NCI-H2227 treated with DMSO at 0.1 percent for 48 hours (cell line): ENCODE measurements at places on chromosomes 1 and 21.
A peak's percentile ranks its signal among the peaks of the same experiment; 100 is the strongest.

- no peak for DNase-seq
These were observed 84.4 kb upstream of the HOOK1 start for GRCh38 chr1:59730302-59730701.

DNA sequence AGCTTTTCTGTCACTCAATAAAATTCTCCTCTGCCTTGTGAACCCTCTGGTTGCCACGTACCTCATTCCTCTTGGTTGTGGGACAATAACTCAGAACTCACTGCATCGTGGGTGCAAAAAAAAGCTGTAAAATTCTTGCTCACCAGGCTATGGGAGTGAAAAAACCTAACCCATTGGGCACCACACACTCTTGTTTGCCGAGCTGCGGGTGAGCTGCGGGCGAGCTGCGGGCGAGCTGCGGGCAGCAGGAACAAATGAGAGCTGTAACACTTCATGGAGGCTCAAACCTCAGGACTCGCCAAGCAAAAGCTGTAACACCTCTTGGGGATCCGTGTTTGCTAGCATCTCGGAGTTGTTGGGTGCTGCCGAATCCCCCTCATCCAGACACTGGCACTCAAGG is 641.3 kb upstream of the CHRM3 start:
- DNase-seq: no peak

GRCh38 chr1:151001602-151002001 is 5.1 kb downstream of the MINDY1 start:
- no peak for DNase-seq

- DNase-seq: no peak
These were observed 20.8 kb downstream of the EYA3 start for GRCh38 chr1:28067523-28068090.

DNA sequence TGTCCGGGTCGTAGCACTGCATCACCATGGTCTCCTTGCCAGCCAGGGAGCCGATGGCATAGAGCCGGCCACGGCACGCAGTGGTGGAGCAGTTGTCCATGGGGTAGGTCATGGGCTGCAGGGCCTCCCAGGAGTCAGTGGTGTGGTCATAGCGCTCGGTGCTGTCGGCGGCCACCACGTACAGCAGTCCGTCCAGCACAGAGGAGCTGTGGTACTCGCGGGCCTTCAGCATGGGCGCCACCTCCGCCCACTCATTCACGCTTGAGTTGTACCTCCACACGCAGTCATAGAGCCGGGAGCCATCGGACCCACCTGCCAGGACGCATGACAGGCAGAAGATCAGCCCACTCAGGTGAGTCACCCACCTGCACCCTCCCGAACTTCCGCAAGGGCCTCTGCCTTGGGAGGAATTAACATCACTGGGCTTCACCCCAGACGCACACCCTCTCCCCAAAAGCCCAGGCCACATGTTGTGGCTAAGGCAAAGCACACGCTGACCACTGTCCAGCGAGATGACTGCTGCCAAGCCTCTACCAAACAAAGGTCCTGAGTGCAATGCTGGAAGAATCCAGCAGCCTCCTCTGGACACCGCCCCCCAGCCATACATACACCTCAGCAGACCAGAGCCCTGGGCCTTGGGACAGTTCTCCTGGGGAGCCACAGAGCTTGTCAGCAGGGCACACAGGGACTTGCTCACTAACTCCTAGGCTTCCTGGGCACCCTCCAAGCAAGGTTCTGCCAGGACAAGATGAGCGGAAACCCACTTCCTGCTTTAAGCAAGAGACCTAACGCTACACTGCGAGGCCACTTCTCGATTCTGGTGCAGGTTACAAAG is 3.3 kb downstream of the KLHL21 start:
- DNase-seq: no peak

DNA sequence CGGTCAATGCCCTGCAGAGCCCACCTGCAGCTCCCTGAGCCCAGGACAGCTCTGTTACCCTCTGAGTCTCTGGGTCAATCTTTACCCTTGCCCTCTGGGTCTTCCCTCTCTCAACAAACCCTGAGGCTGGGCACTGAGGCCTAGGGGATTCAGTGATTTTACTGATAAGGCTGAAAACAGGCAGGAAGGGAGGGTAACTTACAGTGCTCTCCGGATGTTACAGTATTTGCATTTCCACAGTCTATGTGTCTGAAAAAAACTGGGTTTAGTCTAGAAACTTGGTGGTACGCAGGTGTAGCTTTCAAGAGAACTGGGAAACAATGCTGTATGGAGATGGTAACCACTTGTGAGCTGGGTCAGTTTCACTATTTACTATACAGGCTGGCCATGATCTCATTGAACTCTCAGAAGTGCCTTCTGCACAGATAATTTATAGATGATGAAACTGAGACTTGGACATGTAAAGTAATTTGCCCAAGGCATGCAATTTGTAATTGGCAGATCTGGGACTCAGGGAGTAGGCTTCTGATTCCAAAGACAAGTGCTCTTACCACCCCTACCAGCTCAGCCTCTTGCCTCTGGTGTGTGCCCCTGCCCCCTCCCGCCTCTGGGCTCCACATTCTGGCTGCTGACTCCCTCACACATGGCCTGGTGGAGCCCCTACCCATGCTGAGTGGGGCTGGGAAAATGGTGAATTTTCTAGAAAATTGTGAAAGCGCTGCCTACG is 48.8 kb downstream of the TENT5C start:
- DNase-seq: no peak

DNA sequence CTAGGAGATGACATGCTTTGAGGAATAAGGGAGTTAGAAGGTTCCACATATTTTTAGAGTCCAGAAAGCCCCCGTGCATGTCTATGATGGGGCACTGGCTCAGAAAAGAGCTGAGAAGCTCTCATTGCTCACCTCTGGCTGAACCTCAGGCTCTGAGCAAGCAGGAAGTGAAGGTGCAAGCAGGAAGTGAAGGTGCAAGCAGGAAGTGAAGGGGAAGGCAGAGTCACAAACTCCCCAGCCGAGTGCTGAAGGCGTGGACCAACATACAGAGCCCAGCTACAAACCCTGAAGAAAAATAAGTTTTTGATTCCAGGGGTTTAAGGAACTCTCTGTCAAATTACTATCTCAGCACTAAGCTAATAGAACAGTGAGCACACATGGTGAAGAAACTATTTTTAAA is 7.0 kb downstream of the KRTAP10-8 start:
- no peak for DNase-seq

GRCh38 chr1:116769994-116770393 is 15.8 kb downstream of the CD2 start:
- DNase-seq: no peak

GRCh38 chr1:905071-905749 is 18.5 kb upstream of the SAMD11 start:
- no peak for DNase-seq

DNA sequence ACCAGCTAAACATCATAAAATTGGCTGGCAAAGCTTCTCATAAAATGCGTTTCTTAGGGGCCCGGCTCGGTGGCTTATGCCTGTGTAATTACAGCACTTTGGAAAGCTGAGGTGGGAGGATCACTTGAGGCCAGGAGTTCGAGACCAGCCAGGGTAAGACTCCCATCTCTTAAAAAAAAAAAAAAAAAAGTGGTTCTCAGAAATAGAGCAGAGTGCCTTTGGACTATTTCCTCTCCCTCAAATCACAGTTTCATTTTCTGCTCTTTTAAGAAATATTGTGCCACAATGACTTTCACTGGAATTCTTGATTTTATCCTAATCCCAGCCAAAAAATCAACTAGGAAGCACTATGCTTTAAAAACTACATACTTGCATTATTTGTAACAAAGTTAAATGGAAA is 13.3 kb downstream of the HSF2BP start:
- no peak for DNase-seq

GRCh38 chr1:204528241-204528640 is 12.0 kb downstream of the MDM4 start:
- DNase-seq: no peak

DNA sequence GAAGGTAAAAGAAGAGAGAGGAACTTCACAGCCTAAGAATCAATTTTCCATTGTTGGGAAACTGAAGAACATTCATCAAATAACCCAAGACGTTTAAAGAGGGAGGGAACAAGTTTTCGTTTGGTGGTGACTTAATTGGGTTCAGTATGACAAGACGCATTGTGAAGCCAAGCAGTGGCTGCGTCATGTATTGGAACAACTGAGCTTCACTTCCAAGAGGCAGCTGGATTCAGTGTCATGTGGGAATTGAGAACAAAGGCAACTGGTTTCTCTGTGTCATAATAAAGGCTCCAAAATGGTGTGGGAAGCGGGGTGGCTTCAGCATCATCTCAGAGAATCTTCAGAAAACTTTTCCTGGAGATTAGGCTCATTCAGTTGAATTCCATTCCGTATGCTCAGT is 29.8 kb upstream of the RC3H1 start:
- peak; percentile 16 for DNase-seq

DNA sequence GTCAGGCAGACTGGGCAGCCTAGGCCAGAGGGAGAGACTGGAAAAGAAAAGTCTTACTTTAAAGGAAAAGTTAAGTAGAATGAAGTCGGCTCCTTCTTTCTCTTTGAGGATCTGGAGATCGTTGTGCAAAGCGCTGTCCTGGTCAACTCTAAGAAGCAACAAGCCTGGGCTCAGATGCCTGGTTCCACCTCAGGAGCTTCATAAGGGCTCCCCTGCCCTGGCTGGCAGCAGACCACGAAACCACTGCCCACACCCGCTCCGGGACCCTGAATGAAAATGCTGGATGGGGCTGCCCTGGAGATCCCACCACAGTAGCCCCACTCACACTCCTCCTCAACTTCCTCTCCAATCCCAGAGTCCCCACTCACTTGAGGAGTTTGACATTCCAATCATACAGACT is 6.4 kb downstream of the UBE2Q1 start:
- DNase-seq: no peak

GRCh38 chr1:79617777-79618176 is 611.2 kb upstream of the ADGRL4 start:
- DNase-seq: no peak

- DNase-seq: no peak
These were observed 5.1 kb upstream of the CSRP1 start for GRCh38 chr1:201511941-201512539.

DNA sequence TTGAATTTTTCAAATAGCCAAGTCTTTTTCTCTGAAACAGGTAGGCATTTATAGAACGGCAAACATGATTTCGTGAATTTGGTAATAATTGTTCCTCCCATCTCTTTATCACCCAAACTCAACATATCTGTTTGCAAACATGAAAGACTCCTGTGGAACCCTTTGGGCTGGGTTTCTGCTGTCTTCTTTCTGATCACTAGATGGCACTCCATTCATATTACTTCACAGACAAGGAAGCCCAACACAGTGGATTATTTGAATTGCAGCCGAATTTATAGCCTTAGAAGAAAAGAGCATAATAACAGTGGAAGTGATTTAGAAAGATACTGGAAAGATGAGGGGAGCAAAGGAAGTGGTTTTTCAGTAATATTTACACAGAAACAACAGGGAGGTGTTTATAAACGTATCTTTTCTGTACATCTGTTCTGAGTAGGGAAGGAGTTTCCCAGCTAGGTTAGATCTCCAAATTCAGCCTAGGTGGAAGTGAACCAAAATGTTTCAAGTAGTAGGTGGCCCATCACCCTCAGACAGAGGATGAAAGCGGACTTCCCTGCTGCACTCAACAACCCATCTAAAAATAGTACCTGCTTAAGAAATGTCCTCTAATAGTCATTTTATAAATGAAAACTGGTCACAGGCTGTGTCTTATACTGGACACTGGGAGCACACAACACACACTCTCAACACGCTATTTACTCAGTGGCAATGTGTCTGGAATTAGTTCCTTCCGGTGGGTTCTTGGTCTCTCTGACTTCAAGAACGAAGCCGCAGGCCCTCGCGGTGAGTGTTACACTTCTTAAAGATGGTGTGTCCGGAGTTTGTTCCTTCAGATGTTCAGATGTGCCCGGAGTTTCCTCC is 67.6 kb downstream of the MAP3K21 start:
- DNase-seq: peak; percentile 92

- DNase-seq: no peak
These were observed 264.5 kb downstream of the MRPL39 start for GRCh38 chr21:25342816-25343215.

DNA sequence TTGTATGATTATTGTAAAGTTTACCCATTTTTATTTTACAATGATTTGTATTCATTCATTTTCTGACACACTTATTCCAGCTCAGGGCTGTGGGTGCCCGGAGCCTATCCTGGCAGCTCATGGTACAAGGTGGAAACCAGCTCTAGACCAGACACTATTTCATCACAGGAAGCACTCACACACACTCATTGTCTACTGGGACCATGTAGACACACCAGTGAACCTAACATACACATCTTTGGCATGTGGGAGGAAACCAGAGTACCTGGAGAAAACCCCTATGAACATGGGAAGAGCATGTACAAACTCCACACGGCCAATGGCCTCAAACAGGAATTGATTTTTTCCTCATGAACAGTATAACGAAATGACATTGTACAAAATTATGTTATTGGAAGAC is 2.4 kb downstream of the DTL start:
- no peak for DNase-seq

- DNase-seq: no peak
These were observed 52.0 kb upstream of the RPL11 start for GRCh38 chr1:23639460-23640095.

DNA sequence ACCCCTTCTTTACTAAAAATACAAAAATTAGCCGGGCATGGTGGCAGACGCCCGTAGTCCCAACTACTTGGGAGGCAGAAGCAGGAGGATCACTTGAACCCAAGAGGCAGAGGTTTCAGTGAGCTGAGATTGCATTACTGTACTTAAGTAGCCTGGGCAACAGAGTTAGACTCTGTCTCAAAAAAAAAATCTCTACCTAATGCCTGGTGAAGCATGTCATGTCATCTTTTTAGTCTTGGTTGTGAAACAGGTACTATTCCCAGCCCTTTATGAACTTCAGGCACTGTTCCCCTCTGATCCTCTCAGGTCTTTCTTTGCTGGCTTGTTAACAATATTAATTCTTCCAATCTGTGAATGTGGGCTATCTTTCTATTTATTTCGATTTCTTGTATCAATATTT is 22.1 kb downstream of the PRRC2C start:
- DNase-seq: no peak

GRCh38 chr1:59693406-59693805 is 121.3 kb upstream of the HOOK1 start:
- DNase-seq: no peak

DNA sequence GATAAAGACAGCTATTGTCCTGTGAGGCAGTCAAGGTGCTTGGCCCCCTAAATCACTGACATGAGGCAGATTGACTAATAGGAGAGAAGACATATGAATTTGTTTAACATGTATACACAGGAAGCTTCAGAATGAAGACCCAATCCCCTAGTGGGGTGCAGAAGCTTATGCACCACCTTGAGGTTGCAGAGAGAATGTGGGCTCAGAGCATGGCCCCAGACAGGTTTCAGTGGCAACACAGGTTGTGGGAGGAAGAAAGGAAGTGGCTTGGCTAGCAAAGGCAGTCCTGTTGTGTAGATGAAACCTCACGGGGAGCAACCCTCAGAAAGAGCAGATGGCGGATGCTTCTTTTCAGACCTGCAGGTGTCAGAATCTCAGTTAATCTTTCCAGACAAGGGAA is 37.0 kb upstream of the PARP1 start:
- no peak for DNase-seq
